Left kidney (tissue), 8 donors: ENCODE measurements at places on chromosomes 6 and 20. TPM values are rescaled to one million over a fixed set of nuclear protein-coding genes. Genes with fewer than 3 reads are reported as not detected.

The BTN1A1 gene
- 0.22 TPM for polyA plus RNA-seq

The ZNF311 gene
- 7.9 TPM for polyA plus RNA-seq

The MRPS18A gene
- polyA plus RNA-seq = 40.9 TPM

The BANF2 gene
- polyA plus RNA-seq = 0.38 TPM

The TAF4 gene
- polyA plus RNA-seq = 20.0 TPM

The CFB gene
- 10.7 TPM for polyA plus RNA-seq

The THEMIS gene
- 0.08 TPM for polyA plus RNA-seq

The SLC17A1 gene
- polyA plus RNA-seq = 33.9 TPM

The ADGRF1 gene
- polyA plus RNA-seq = 52.7 TPM

The EHMT2 gene
- 84.3 TPM for polyA plus RNA-seq

The PDYN gene
- polyA plus RNA-seq = 0.52 TPM

The BPIFB2 gene
- polyA plus RNA-seq = not detected

The ZKSCAN4 gene
- 11.6 TPM for polyA plus RNA-seq

The SLC17A4 gene
- 2.6 TPM for polyA plus RNA-seq

The PACSIN1 gene
- polyA plus RNA-seq = 0.57 TPM

The MATN4 gene
- 0.25 TPM for polyA plus RNA-seq

The PHACTR2 gene
- polyA plus RNA-seq = 42.4 TPM
